NCI-H1694 (cell line): ENCODE measurements at places on chromosomes 11 and 22.

DNA sequence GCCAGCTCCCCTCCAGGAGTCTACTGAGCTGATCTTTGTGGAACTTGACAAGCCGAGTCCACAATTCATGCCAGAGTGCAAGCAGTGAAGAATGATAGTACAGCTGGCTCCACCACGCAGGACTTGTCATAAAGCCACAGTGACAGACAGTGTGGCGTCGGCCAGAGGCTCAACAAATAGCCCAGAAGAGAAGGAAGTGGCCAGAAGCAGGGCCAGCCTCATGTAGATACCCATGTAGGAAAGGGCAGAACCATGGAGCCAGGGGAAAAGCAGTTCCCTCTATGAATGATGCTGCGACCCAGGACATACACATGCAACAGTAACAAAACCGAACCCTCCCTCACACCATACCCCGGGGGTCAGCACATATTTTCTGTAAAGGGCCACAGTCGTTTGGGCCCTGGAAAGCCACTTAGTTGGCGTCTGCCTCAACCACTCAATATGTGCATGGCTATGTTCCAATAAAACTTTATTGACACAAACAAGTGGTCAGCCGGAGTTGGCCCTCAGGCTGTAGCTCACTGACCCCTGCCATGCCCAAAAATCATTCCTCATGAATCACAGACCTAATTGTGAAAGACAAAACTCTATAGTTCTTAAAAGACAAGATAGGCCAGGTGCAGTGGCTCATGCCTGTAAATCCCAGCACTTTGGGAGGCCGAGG, 161.4 kb downstream of the BRD1 start:
- no peak for DNase-seq

GRCh38 chr11:63970902-63971301, 3.5 kb upstream of the COX8A start:
- no peak for DNase-seq

DNA sequence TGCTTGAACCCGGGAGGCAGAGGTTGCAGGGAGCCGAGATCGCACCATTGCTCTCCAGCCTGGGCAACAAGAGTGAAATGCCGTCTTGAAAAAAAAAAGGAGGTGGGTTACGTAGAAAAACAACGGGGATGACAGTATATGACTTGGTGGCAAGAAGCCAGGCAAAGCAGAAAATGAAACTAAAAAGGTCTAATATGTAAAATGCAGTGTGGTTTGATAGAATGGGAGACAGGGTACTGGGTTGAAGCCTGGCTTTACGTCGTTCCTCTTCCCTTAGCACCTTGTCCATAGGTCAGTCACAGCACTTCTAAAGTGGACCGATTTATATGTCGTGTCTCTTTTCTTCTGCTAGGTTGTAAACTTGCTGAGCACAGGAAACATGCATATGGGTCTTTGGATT, 274.9 kb upstream of the ZC3H12C start:
- no peak for DNase-seq

- DNase-seq: no peak
Measured at GRCh38 chr22:36940676-36941075, 27.2 kb downstream of the CSF2RB start.

GRCh38 chr22:29382580-29383302, 5.6 kb downstream of the AP1B1 start:
- DNase-seq: no peak

DNA sequence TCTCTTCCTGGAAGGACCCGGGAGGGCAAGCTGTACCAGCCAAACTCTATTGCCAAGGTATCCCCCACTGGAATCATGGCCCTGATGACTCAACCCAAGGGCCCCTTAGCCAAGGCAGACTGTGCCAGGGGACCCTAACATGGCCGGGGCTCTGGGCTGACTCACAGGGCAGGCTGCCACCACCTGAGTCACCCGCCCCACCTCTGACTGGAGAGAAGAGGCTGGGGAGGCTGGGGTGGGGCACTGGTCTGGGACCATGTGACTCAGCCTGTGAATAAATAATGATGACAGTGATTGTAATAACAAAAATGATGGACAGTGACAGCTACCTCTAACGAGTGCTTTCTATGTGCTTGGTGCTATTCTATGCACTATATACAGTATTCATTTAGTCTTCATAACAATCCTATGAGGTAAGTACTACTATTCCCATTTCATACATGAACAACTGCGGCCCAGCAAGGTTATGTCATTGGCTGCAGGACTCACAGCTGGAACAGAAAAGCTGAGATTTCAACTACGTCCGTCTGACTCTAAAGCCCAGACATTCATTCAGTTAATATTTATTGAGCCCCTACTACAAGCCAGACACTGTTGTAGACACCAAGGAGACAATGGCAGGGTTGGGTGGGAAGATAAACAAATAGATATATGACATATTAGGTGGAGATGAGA, 84.2 kb downstream of the FBXO7 start:
- DNase-seq: no peak

DNA sequence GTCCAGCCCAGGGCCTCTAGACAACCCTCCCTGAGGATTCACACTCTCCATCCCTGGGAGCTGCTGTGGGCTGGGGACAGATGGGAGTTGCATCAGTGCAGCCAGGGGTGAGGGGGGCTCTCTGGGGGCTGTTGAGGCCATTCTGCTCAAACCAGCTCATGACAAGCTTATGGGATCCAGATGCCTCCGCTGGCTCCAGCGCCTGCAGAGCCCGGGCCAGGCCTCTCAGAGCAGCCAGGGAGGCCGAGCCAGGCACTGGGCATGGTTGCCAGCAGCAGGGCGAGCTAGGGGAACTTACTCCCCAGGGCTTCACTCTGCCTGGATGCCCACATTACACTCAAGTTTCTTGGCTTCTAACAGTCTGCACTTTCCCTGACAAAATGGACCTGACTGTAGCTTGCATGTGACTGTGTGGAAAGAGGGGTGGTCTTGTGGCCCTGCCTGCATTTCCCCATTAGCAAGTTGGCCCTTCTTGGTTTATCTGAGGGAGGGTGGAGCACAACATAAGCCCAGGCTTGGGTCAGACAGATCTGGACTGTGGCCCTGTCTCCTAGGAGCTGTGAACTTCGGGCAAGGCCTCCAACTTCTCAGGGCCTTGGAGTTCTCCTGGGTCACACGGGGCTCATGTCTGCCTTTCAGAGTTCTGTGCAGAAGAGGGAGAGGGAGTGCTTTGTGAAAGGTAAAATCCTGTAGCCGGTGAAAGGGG, 34.5 kb upstream of the CYB5R3 start:
- DNase-seq: peak; percentile 30
